CD4-positive, CD25-positive, alpha-beta regulatory T cell (primary cell): ENCODE measurements at places on chromosomes 4 and X.

GRCh38 chr4:117907646-117908045, 126.6 kb upstream of the NDST3 start:
- DNase-seq: no peak

DNA sequence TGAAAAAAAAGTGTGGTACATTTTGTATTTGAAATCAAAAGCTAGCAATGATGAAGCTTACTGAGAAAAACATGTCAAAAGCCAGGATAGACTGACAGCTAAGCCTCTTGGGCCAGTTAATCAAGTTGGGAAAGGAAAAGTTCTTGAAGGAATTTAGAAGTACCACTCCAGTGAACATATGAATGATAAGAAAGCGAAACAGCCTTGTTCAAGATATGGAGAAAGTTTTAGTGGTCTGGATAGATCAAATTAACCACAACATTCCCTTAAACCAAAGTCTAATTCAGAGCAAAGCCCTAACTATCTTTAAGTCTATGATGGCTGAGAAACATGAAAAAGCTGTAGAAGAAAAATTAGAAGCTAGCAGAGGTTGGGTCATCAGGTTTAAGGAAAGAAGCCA, 268.3 kb downstream of the PDHA2 start:
- no peak for DNase-seq

DNA sequence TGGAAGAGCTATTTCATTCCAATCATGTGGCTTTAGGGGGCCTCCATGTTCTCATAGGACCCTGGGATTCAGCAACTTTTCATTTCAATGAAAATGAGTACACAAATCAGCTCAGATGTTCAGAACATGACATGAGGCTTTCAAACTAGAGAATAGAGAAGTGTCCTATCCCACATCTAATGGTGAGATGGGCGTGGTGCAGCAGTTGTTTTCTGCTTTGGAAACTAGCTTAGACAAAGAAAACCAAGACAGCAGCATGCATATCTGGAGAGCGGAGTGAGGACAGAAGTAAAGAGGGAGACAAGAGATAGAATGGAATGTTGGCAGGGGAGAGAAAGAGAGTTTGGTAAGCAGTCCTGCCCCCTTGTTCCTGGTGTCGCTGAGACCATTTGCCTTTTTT, 1009.1 kb upstream of the IGFBP7 start:
- DNase-seq: no peak

DNA sequence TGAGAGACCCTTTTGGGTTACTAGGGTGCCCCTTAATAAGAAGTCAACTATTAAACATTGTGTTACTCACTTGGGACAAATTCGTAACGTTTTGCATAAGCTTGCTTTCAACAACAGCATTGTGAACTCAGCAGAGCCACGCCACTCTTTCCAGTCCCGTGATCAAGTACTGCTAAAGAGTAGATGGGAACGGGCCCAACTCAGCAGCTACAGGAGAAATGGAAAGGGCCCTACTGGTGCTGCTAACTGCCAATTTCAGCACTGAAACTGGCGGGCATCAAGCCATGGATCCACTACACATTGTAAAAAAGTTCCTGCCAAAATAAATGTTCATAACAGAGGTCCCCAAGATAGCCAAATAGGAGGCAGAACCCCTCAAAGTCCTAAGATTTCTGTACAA, 19.0 kb upstream of the DHX15 start:
- DNase-seq: no peak

GRCh38 chrX:38225093-38225492, 4.4 kb upstream of the SRPX start:
- no peak for DNase-seq
